ENCODE measurements at places on chromosomes 7 and 10. TPM values are rescaled to one million over a fixed set of nuclear protein-coding genes. Genes with fewer than 3 reads are reported as not detected.

DNA sequence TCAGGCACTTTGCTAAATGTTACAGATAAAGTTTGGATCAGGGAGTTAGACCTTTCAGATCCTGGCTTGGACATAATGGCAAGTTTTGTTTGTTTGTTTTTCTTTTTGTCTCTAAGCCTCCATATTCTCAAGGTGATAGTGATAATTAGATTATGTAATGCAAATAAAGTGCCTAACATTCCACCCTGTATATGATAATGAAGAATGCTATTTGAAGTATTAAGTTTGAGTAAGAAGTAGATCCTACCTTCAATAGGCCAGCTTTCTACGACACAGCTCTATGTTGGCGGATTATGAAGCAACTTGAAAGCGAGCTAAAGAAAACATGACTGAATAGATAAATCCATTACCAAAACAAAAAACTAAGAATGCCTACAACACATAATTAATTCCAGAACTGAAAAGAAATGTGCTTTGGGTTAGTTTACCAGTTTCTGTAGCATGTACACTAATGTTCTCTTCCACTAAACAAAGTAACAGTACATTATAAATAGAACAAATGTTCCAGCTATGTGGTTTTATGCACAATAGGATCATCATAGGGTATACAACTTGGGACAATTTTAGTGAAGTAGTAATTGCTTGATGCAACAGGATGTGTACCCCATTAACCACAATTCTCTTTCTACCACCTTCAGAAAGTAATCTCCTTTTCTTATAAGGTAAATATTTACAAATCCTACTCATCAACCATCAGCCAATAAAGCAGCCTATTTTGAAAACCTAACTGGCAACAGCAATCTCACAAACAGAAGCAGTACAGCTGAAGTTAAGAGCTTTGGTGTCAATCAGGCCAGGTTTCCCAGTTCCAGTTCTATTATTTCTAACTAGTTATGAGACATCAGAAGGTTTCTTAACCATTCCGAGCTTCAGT, 1.5 kb downstream of the SEM1 start:
- DNase-seq, result no peak

GRCh38 chr10:77463499-77463898, 174.1 kb downstream of the KCNMA1 start:
- DNase-seq, result no peak

GRCh38 chr7:9603291-9603690, 1169.9 kb downstream of the NXPH1 start:
- DNase-seq, result no peak

DNA sequence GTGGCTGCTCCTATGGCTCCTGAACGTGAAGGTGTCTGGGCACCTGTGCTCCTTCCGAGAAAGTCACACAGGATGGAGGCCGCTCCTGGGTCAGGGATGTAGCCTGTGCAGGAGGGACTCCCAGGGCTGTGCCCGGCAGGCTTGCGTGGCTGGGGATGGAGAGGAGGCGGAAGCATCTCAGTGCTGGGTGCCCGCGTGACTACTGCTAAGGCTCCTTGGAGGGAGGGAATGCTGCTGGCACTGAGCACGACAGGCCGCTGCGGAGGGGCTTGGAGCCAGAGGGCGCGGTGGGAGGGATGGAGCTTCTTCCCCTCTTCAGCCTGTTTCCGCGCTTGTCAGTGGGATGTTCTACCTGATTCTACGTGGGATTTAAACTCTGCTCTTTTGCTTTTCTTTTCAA, 35.0 kb downstream of the ADCY1 start:
- no peak for DNase-seq

DNA sequence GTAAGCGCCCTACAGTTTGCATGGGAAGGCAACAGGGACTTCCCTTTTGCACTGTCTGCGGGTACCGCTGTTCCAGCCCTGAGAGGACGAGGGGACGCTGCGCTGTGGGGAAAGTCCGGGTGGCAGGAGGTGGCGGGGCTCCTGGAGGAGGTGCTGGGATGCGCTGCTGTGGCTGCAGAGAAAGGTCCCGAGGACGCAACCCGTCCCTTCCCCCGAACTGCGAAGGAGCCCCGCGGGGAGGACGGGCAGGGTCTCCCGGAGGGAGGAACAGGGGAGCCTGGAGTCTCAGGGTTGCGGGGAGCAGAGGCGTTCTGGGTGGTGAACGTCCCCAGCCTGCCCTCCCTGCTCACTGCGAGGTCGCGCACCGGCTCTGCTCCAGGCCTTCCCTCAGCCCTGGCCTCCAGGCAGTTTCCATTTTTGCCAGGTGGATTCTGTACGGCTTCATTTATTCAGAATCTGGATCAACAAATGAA, 91.6 kb downstream of the CXCL12 start:
- no peak for DNase-seq

Gene SLC18A2
- 0.25 TPM for total RNA-seq

DNA sequence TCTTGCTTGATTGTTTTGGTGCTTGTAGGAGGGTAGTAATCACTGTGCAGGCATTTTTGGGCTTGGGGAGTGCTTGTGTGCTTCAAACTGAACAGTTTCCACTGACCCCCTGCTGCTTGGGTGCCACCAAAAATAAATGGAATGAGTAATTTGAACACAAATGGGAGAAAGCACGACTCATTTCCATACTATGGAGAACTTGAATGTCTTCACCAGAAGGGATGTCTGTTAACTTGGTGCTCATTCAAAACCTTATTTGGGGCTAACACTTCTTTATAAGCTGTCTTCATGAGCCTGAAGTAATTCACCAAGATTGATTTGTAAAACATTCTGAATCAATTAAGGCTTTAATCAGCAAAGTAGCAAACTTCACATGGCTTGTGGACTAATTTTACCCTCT, 560.3 kb downstream of the SDK1 start:
- DNase-seq, result no peak

Gene VIPR2
- total RNA-seq, result not detected

GRCh38 chr7:156532016-156532602, 108.5 kb upstream of the RNF32 start:
- no peak for DNase-seq

Gene CYP3A7
- not detected for total RNA-seq

DNA sequence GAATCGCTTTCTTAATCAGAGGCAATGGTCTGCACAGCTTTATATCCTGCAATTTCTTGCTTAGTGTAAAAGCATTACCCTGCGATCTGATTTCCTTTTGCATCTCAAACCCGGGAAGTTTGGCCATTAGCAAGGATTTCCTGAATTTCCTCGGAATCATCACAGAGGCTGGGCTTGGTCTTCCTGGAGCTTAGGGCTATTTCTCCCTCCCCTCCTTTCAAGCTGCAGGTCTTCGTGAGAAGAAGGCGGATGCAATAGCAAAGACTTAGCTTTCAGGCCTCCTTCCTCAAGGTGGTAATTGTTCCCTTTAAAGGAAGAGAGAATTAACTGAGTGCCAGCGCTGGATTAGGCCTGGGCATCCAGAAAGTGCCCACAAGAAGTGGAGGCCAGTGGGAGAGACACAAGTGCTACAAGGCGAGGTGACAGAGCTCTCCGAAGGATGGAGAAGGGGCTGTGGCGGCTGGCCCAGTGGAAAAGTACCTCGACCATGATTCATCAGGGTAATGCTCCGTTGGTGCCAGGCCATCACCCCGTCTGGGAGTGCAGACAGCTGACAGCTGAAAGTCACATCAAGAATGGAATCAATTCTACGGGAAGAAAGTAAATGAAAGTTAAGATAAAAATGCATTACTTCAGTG, 4.0 kb upstream of the ARMS2 start:
- no peak for DNase-seq

Gene AS3MT
- total RNA-seq, result 0.37 TPM

DNA sequence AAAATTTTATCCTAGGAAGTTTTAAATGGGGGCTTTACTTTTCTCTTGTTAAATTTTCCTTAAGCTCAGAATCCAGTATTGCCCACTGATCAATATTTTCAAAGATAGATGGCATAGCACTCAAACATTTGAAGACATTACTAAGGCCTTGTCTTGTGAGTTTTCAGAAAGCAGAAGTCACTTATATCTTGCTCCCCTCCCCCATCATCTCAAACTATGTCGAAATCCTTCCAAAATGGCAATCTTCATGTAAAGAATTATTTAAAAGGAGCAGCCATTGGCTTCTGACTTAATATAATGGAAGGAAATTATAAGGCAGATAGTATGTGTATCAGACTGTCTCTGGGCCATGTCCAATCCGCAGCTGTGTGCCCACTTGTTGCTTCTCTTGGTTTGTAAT, 553.5 kb upstream of the C7orf33 start:
- DNase-seq, result no peak

- no peak for DNase-seq
These were observed 173.4 kb downstream of the LRRN3 start for GRCh38 chr7:111264111-111264868.

DNA sequence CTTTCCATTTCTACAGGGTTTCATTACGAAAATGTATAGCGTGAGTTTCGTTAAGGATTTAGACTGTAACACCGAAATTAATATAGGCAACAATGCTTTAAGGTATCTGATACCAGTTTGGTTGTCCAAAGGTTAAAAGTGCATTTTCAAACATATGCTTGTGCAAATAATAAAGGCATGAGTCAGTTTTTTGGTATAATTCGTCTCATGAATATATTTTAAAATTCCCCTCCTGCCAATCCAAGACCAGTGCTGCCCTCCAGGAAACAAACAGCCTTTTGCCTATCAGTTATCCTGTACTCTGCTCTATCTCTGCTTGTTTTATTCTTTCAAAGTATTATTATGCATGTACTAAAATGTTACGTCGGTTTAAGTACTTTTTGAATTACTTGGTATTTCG, 2.0 kb downstream of the LCOR start:
- DNase-seq, result no peak

Measured in CD4-positive, CD25-positive, alpha-beta regulatory T cell (primary cell).